ENCODE measurements at places on chromosomes 1 and 21.

- no peak for DNase-seq
These were observed 1.2 kb upstream of the LIN9 start for GRCh38 chr1:226310245-226310540.

- no peak for DNase-seq
These were observed 88.1 kb upstream of the WARS2 start for GRCh38 chr1:119228335-119229080.

GRCh38 chr1:178726087-178726517 is 1.1 kb downstream of the RALGPS2 start:
- DNase-seq, result peak; percentile 49

GRCh38 chr1:155933591-155934096 is 569 bp downstream of the KHDC4 start:
- no peak for DNase-seq

GRCh38 chr21:28592205-28592865 is 400.3 kb downstream of the LTN1 start:
- no peak for DNase-seq

DNA sequence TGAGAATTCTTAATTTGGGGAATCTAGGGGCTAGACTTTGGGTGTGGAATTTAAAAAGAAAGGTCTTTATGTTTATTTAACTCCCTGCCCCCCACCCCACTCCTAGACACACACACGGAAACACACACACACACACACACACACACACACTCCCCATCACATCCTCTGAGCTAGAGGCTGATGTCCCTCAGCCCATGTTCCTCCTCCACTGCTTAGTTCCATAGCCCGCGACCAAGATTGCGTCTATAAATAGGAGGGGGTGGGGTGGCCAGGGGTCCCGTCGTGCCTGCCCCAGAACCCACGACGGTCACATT is 655 bp upstream of the KIRREL1 start:
- no peak for DNase-seq

- DNase-seq, result no peak
These were observed 31.9 kb downstream of the MATN1 start for GRCh38 chr1:30691480-30691879.

DNA sequence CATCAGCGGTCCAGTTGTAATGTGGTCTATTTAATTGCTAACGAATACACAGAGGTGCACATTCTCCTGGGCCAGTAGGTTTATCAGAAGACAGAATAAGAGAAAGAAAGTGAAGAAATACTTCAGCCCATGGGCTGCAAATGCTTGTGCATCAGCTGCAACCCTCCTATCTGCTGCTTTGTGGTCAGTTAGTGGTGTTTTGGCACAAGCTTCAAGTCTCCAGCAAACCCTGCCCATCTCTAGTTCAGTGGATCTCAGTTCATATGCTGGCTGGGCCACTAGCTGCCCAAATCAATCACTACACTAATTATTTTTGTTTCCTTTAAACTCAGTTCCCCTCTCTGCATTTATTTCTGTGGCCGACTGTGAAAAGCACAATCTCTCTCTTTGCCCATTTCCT is 124.2 kb downstream of the KCNJ6 start:
- DNase-seq, result no peak

DNA sequence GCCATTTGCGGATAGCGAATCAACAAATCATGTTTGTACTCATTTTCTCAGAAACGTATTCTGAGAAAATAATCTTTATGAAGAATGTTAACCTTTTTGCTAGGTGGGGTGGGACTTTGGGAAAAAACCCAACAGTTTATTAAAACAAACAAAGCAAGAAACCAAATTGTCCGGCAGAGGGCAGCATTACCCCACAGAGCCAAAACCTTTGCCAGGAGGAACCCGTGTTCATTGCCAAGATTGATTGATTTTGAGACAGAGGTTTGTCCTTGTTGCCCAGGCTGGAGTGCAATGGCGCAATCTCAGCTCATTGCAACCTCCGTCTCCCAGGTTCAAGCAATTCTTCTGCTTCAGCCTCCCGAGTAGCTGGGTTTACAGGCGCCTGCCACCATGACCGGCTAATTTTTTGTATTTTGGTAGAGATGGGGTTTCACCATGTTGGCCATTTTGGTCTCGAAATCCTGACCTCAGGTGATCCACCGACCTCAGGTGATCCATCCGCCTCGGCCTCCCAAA is 70.8 kb upstream of the RHOU start:
- DNase-seq, result peak; percentile 71

DNA sequence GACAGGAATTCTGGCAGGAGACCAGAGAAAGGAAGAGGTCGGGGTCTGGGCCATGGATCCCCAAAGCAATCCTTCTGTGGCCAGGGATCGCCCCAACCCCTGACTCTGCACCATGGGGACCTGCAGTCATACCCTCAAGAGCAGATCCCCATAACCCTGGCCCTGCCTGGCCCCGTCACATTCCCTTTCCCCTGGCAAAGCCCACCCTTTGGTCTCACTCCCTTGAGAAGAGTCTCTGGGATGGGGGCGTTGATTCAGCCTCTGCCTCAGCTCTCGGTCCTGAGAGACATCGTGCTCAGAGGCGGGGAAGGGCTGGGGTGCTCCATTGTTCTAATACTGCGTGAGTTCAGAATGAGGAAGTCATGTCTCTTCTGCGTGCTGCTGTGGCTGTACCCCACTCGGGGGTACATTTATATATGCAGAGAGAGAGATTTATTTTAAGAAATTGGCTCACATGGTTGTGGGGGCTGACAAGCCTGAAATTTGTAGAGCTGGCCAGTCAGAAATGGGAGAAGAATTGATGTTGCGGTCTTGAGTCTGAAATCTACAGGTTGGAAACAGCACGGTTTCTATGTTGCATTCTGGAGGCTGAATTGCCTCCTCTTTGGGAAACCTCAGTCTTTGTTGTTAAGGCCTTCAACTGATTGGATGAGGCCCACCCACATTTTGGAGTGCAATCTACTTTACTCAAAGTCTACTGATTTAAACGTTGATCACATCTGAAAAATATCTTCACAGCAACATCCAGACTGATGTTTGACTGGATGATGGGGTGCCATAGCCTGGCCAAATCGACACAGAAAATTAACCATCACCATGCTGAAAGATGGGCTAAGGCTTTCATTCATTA is 4.2 kb upstream of the PADI2 start:
- no peak for DNase-seq

DNA sequence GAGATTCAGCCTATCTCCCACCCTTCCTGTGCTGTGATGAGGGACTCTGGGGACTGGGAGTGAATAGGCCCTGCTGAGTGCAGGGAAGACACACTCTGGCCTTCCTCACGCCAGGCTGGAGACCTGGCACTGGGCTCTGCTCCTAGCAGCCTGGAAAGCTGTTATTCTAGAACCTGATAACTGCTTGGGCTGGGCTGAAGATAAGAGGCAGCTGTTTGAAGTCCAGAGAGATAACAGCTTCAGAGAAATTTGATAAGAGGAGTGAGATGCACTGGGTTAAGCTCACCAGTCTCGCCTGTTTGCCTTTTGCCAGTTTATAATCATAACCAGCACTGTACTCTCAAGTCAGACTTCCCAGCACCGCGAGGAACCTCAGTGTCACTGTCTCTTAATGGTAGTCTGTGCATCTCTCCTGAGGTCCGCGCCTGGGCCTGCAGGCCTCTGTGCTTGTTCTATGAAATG is 46.6 kb upstream of the GPR37L1 start:
- DNase-seq, result no peak

DNA sequence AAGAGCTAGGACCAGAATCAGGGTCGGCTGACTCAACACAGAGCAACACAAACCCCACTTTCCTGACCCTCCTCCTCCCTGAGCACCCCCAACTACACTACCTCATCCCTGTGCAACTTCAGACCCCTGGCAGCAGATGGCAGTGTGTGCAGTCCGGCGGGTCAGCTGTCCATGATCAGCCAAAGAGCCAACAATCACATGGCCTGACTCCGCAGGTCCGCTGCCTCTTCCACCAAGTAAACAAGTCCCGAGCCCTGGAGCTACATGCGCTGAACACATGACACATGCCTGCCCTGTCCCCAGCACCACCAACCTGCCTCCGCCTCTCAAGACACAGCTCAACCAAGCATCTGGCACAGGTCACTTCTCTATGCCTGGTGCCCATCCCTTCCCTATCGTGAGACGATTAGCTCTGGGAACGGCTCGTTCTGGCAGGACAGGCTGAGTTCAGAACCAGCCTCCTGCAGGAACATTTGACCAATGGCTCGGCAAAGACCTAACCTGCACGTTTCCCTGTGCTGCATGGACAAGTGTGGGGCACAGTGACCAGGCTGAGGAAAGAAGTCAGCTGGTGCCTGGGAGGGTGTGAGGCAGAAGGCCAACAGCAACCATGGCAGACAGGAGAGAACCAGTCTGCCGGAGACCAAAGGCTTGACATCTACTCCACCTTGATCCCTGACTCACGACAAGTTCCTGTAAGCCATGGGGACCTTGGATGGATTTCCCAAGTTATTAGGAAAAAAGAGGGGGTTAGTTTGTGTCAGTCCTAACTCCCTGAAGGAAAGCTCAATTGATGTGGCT is 60.3 kb downstream of the CD46 start:
- no peak for DNase-seq

DNA sequence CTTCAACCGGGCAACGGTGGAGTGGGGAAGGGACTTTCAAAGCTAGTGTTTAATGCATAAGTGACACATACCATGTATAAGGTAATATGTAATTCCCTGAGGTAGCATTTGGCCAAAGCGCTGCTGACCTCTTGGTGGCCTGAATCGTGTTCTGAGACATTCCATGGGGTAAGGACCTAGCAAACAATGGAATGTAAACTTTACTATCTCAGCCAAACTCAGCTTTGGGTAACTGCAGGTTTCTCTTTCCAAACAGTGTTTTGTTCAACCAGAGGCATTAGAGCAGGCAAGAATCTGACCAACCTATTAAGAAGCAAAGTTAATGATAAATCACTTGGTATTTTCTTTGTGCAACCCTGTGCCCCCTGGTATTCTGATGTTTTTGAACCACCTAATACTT is 22.0 kb downstream of the TGFB2 start:
- no peak for DNase-seq

DNA sequence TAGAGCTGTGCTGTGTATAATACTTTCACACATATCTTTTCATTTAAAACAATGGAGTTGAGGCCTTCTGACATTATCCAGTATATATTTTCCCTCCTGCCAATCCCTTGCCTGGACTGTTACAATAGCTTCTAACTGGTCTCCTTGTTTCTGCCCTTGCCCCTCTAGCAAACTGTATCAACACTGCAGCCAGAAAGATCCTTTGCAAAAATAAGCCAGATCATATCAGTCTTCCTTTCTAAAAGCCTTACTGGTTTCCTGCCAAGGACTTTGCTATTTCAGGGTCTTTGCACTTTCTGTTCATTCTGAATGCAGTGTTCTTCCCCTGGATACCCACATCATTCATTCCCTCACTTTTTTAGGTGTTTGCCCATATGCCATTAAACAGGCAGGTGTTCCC is 370.1 kb downstream of the PTBP2 start:
- DNase-seq, result no peak

DNA sequence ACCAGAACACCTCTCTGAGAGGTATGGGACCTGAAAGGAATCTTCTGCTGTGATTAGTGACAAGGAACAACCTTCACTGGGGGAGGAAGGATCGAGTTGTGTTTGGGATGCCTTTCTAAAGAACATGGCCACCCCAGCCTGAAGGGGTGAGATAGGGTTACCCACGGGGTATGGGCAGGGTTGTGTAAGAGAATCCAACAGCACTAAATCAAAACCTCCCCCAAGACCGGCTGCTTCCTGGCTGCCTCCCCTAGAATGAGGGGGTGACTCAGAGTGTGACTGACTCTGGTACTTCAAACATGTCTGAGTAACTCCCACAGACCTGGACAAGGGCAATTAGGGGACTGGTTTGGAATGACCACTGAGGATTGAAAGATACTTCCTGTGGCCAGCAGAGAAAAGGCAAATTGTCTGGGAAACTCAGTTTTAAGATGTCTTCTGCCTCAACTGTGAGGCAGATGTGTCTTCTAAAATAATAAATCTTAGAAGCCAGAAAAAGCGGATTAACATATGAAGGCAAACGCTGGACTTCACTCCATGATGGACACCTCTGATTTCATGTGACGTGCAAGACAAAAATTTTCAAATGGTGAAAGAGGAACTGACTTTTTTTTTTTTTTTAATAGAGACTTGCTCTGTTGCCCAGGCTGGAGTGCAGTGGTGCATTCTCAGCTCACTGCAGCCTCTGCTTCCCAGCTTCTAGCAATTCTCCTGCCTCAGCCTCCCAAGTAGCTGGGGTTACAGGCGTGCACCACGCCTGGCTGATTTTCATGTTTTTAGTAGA is 6.7 kb upstream of the PTPN14 start:
- DNase-seq, result no peak
